ENCODE measurements at places on chromosomes 12 and 14.

GRCh38 chr14:68379510-68380328 is 413.1 kb downstream of the ZFP36L1 start:
- DNase-seq = no peak

DNA sequence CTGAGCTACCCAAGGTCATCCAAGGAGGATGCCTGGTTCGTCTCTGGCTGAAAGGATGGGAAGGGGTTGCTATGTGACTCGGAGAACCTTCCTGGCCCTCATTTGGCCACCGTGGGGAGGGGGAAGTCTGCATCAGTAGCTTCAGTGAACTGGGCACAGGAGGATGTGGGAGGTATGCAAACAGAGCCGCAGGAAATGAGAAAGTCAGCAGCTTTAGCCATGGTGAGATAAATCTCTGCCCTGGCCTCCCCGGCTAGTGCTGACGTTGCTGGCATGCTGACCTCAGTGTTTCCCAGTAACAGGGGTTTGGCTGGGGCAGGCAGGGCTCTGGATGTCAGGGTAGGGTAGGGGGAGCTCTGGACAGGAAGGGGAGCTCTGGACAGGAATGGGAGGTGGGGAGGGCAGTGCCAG is 2.3 kb upstream of the CEBPE start:
- no peak for DNase-seq

DNA sequence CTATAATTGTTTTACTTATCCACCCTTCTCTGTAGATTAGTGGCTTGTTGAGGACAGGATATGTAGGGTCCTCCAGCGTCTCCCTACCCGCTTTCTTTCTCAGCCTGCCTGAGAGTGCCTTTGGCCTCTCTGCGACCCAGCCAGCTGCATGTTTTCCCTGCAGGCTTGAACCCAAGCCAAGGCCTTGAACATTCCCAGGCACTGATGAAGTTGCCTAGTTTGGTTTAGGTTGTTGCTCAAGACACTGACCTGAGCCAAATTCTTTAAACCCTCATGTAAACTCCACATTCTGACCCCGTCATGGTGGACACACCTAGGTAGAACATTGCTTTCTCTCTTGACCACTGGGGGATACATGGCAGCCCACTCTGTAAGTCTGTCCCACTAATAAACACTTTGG is 33.4 kb upstream of the TXNRD1 start:
- peak; percentile 27 for DNase-seq

GRCh38 chr12:116199160-116199706 is 78.3 kb downstream of the MED13L start:
- DNase-seq = no peak

All from HFF-Myc (cell line).